ENCODE measurements at places on chromosomes 1 and 21.

GRCh38 chr1:8397511-8397910, 79.6 kb downstream of the SLC45A1 start:
- DNase-seq = no peak

GRCh38 chr1:162629651-162630050, 2.6 kb upstream of the DDR2 start:
- no peak for DNase-seq

GRCh38 chr1:157202331-157202730, 64.1 kb upstream of the ETV3 start:
- no peak for DNase-seq

GRCh38 chr1:207049974-207050391, 1.0 kb downstream of the YOD1 start:
- no peak for DNase-seq

GRCh38 chr1:181083842-181084605, 4.5 kb upstream of the IER5 start:
- DNase-seq = no peak

DNA sequence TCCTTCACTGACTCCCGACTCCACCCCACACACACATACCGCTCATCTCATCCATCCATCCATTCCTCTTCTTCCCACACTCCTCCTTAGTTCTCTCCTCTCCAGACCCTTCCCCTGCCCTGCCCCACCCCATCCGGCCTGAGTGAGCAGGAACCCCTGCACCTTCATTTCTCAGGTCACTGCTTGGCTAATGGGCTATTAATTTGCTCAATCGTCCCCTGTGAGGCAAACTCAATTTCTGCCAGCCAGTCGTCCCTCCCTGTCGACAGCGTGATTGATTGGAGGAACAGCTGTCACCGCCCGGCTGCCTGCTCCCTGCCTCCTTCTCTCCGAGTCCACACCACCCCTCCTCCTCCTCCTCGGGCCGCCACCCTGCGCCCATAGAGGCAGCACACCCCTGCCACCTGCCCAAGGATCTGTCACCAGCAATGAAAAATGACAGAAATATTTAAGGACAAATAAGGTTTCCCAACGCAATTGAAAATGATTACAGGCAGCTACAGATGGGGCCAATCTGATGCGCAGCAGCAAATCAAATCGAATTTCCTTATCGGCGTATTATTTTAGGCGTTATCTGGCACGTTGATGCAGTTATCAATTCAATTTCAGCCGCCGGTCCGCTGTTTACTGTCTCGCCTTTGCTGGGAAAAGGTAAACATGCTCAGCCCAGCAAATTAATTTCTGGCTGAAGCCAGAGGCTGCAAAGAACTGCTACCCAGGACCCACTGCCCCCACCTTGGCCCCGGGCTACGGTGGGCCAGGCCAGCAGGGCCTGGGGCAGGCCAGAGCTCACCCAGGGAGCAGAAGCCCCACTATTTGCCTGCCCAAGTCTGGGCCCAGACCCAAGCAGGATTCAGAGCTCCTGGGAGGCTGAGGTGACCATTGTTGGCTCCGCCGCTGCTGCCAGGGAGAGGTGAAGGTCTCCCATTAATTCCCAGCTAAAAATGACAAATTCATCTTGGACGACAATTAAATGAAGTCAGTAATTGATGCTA, 71.3 kb downstream of the TMEM53 start:
- DNase-seq = no peak

DNA sequence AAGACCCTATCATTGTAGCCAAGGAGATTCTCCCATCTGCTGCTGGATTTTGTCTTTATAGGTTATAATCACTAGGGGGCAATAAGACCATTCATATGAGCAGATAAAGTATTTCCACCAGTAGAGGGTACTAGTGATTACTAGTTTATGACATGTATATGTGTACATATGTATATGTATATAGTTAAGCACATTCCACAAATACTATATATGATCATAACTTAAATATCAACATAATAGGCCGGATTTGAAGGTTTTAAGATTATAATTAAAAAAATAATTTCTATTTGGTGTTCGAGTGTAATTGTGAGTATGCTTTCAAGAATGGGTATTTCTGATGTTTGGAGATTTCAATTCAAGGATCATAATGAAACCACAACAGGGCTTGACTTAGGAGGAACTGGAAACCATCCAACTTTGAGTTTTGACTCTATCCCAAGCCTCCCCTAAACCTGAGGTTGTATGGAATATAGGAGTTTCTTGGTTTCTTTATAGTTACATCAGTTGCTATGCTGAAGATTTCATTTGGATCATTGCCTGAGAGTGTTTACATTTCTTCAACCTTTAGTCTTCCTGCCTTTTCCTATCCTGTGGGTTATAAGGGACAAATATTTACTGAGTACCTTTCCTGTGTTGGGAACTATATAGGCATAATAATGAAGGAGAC, 16.9 kb downstream of the TCEANC2 start:
- DNase-seq = no peak

DNA sequence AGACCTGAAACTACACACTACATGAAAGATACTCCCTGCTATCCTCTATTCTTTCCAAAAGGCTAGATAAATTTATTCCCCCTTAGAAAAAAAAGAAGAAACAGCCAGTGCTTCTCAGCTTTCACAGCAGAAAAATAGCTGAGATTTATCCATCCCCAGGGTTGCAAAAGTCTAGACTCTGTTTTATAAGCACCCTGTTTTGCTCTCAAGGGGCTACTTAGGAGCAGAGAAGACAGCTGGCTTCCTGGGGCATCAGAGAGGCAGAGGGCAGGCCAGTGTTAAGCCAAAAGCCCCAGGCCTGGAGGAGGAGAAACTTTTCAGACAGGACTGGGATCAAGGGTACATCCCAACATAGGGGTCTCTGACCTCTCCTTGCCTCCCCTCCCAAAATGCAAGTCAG, 3.9 kb downstream of the LAMB3 start:
- DNase-seq = no peak
